ENCODE measurements at places on chromosomes 11 and 22.

GRCh38 chr22:19767427-19768341 lies 7.1 kb downstream of the TBX1 start:
- DNase-seq = no peak

DNA sequence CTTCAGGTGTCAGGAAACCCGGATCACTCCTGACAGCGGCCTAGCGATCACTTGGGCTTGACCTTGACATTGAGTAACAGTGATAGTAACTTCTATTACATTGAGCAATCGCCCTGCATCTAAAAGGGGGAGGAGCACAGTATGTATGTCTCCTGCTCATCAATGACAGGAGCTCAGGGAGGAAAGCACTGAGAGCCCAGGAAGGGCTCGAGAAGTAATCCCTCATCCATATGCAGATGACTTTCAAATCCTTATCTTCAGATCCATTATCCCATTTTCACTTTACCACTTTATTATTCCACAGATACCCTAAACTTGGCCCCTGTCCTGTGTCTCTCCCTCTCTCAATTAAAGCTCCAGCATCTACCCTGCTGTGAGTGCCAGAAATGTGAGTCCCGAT lies 47.8 kb downstream of the ABTB2 start:
- no peak for DNase-seq

- DNase-seq = no peak
These were observed 791.3 kb upstream of the KIRREL3 start for GRCh38 chr11:127791844-127792243.

DNA sequence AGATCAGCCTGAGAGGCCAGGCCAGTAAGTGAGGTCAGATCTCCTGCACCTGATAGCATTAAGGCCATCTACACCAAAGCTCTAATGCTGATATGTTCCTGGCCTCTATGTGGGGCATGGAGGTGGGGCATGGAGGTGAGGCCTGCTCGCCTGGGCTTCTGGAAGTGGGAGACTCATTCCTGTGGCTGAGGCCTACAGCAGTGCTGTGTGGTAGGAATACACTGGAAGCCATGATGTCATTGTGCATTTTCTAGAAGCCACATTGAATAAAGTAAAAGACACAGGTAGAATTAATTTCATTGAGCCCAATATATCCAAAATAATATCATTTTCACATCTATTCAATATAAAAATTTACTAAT lies 2.7 kb downstream of the PNPLA3 start:
- DNase-seq = no peak

GRCh38 chr11:102990145-102990544 lies 34.6 kb upstream of the MMP13 start:
- DNase-seq = peak; percentile 19

DNA sequence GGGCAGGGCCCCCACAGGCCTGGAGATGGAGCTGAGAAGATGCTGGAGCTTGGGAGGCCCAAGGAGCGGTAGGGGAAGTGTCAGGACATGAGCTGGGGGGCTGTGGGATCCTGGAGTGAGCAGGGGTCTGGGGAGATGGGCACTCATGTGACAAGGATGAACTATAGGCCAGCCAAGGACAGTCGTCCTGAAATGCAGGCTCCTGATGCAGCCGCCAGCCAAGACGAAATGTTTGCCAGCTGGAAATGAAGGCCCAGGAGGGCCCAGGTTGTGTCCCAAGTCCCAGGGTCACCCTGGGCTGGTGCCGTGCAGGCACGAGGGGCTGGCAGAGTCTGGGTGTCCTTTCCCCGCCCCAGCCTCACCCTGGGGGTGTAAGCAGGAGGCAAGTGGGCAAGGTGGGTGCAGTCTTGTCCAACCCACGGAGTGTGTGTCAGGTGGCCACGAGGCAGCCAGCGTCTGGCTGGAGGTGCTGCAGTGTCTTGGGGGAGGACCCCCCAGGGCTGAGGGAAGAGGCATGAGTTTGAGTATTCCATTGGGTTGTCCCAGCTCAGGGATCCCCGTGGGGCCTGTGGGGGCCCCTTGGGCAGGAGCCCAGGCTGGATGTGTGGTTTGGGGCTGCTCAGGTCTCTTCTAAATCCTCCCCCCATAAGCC lies 21.4 kb downstream of the MRGPRG start:
- DNase-seq = no peak

DNA sequence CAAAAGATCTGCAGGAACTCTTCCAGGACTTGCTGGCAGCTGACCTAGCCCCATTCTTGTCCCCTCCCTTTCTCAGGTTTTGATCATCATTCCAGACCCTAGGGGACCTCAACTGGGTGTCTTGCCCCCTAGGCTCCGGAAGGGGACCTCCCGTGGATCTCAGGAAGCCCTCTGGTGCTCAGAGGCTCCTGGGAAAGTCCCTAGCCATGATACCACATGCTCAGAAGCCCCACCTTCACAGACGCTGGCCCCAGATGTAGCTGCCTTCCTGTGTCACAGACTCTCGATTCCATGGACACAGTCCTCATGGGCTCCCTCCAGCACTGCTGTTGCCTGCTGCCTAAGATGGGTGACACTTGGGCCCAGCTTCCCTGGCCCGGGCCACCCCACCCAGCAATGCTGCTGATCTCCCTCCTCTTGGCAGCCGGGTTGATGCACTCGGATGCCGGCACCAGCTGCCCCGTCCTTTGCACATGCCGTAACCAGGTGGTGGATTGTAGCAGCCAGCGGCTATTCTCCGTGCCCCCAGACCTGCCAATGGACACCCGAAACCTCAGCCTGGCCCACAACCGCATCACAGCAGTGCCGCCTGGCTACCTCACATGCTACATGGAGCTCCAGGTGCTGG lies at the start of gene LRRC55:
Gene LRRC55, plus strand, starts transcription at position 276 of the 628 bp plus-strand sequence. Its CDS starts 70 bp downstream, at position 346.
- DNase-seq = no peak

DNA sequence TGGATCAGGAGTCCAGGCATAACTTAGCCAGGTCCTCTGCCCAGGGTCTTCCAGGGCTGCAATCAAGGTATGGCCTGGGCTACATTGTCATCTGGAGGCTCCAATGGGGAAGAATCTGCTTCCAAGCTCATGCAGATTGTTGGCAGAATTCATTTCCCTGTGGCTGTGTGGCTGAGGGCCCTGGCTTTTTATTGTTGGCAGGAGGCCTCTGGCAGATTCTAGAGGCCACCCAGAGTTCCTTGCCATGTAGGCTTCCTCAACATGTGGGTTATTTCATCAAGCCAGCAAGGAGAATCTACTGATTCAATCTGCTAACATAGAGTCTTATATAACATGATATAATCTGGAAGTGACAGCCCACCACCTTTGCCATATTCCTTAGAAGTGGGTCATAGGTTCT lies 16.4 kb upstream of the EP300 start:
- no peak for DNase-seq

DNA sequence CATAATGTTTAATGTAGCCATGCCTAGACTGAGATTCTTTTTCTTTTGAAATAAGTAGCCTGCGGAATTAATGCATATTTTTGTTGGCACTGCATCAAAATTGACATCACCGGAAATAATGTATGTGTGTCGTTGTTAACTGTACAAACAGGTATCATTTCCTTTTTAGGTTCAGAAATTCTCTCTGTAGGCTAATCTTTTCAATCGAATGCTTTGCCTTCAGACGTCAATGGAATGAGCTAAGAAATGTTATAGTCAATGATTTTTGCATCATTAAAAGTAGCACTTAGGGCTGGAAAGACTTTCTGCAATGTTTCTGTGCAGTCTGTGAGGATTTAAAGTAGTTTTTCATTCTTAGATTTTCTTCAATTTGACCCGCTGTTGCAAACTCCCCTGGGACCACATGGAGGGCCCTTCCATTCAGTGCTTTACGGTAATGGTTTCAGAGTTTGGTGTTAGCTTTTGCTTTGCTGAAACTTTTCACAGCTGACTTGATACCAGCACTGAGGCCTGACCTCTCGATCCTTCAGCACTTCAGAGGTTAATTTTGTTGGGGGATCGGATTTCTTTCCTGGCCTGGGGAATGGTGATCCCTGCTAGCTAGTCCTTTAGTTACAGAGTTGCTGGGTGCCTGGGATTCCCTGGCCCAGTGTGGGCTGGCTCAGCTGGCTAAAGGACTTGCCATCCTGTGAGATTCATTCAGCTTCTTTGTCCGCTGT lies 137.8 kb downstream of the DBX1 start:
- DNase-seq = no peak

DNA sequence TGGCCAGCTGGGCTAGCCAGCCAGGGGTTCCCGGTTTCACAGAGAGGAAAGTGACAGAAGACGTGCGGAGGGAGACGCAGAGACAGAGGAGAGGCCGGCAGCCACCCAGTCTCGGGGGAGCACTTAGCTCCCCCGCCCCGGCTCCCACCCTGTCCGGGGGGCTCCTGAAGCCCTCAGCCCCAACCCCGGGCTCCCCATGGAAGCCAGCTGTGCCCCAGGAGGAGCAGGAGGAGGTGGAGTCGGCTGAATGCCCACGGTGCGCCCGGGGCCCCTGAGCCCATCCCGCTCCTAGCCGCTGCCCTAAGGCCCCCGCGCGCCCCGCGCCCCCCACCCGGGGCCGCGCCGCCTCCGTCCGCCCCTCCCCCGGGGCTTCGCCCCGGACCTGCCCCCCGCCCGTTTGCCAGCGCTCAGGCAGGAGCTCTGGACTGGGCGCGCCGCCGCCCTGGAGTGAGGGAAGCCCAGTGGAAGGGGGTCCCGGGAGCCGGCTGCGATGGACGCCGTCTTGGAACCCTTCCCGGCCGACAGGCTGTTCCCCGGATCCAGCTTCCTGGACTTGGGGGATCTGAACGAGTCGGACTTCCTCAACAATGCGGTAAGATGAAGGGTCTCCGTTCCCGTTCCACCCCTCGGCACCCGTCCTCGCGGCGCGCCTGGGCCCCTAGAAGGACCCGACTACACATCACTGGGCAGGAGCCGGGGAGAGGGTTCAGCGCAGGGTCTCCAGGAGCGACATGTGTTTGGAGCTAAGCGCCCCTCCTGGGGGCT lies at the start of gene CREB3L1:
Gene CREB3L1, plus strand, starts transcription at position 41 of the 765 bp plus-strand sequence. Its CDS starts 450 bp downstream, at position 491.
- peak; percentile 6 for DNase-seq

DNA sequence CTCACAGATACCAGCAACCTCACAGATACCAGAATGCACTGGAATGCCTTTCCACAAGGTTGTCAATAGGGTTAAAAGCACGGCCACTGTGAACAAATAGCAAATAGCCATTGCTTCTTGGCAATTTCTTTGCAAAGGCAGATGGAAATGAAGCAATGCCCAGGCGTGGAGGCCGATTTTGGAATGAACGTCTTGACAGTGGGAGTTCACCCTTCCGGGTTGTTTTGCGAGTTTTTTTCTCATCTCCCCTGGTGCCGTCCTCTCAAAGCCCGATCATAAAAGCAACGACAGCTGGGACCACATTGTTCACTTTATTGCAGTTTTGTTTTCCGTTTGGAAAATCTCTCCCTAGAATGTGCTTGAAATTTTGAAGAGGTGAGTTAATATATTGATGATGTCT lies 38.0 kb upstream of the CD82 start:
- DNase-seq = no peak

GRCh38 chr11:122628810-122629555 lies 26.5 kb upstream of the UBASH3B start:
- peak; percentile 83 for DNase-seq

DNA sequence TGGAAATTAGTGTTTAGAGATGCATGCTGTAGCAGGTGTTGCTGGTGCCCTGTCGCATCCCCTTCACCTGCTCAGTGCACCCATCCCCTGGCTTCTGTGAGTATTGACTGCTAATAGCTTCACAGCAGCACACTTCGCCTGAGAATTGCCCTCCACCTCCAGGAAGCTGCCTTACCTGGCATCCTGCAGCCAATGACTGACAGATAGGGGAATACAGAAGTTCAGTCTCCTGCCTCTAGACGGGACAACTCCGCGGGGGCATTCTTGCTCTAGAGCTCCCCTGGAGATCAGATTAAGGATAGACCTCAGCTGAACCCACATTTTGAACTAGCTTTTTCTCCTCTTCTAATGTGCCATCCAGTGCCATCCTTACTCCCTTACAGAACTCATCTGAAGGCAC lies 9.3 kb upstream of the CD3E start:
- DNase-seq = no peak

- DNase-seq = no peak
These were observed 9.2 kb upstream of the SGSM1 start for GRCh38 chr22:24796860-24797259.

- DNase-seq = no peak
These were observed 612 bp downstream of the ASPHD2 start for GRCh38 chr22:26429458-26430286.

DNA sequence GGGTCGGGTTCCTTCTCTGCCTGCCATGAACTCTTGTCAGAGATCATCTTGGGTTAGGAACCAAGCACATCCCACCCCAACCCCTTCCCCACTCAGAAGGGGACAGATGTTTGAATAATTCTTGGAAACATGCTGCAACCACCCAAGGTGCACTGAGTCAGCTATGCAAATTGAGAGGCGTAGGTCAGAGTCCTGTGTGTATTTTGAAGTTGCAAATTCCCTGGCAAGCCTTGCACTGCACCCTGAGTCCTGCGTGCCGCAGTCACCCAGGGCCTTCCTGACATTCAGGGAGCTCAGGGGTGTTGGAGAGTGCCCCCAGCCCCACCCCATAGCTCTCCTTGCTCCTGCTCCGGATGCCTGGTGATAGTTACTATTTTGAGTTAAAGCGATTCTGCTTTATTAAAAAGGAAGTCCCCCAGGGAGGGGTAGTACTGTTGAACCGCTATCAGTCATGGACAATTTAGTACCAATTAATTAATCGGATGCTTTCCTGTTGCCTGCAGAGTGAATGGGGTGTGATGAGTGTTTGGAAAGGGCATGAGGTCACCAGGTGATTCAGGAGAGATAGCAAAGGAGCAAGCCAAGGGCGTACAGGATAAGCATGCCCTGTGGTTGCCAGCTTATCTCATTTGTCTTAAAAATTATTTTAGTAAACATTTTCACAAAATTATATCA lies 123.7 kb downstream of the GRIK4 start:
- no peak for DNase-seq
